ENCODE measurements at places on chromosomes 11 and 22. TPM values are rescaled to one million over a fixed set of nuclear protein-coding genes. Genes with fewer than 3 reads are reported as not detected.

Gene TTLL8
- total RNA-seq, result not detected

DNA sequence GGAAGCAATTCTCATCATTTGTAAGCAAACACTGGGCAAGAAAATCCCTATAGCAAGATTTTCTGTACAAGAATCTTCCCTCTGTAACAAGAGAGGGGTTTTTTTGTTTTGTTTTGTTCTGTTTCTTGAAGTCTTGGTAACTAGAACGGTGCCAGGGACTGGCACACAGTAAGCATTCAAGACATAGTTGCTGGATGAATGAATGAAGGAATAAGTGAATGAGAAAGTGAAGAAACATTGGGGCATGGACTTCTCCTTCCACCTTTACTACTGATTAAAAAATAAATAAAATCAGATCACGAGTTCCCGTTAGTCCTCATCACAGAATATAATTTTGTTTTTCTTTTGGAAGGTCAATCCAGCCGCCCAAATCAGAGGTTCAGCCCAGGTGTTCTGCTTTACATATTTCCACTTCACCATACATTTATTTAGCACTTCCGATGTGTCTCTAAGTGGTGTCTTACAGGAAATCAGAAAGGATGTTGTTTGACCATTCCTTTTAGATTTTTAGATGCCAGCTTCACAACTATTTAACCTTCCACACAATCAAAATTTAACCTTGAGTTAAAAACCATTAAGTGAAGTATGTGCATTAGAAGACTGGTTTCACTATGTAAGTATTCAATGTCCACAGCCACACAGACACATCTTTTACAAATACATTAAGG is 281.2 kb downstream of the CADM1 start:
- DNase-seq, result no peak

GRCh38 chr11:110026858-110027626 is 66.2 kb upstream of the ZC3H12C start:
- no peak for DNase-seq

Gene ANO1
- not detected for total RNA-seq

DNA sequence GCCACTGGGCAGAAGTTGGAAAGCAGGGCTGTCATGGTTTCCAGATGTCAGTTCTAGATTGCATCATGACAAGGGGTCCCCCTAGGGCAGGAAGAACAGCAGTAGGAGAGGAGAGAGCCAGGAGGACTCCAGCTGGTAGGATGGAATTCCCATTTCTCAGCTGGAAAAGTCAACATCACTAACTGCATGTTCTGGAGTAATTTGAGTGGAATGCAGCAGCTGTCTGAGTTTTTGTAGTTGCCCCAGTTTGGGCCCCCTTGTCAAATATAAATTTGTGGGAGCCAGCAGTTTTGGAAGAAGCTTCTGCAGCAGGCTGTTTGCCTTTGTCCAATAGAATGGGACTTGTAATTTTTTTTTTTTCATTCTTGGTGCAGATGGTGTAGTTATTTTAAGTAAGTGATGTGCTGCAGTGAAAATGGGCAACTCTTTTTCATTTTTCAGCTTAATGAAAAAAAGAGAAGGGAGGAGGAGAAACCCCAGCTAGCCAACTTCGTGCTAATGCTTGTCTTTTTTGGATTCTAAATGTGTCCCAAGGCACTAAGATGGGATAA is 86.9 kb downstream of the LDLRAD3 start:
- no peak for DNase-seq

Gene KCNC1
- not detected for total RNA-seq

DNA sequence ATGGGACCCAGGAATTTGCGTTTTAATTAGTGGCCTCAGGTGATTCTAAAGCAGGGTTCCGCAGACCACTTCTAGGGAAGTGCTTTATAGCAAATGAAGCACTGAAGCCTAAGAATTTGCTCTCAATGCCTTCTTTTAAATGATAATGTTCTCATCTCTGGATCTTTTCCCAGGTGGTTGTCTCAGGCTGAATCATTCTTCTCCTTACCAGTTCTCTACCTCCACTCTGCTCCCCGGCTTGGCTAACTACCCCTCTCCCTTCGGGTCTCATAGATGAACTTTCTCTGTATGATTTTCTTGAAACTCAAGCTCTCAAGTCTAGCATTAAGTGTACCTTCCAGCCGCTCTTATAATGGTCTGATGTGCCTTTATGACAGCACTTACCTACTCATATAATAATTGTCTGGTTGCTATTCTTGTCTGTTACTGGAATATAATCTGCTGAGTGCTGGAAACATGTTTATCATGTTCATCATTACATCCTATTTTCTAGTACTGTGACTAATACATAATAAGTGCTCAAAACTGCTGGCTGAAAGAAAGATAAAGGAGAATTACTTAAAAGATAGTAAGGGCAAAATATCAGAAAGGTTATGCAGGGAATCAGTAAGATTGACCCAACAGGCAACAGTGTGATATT is 195.9 kb upstream of the SESN3 start:
- no peak for DNase-seq

DNA sequence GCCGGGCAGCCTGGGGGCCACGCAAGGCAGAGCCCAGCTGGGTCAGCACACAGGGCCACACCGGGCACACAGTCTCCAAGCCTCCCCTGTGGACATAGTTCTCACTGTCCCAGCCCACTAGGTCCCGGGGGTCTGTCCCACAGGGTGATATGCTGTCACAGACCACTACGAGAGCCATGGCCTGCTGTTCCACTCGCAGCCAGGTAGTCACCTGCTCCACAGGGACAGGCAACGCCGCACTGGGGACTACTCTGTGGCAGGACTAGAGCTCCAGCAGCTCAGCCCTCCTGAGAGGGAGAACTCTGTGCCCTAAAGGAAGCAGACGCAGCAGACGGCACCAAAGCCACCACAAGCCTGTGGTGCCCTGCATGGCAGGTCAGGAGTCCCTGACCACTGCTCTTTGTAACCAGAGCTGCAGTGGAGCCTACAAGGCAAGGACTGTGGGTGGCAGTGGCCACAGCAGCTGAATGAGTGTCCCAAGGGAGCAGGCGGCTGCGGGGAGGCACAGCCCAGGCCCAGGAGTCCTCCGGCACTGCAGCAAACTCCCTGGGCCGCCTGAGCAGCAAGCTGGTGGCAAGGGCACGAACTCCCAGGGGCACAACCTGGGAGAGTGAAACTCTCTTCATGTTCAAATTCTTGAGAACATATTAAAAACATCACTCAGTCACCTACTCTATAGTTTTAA is 171.2 kb upstream of the GRK3 start:
- DNase-seq, result no peak

DNA sequence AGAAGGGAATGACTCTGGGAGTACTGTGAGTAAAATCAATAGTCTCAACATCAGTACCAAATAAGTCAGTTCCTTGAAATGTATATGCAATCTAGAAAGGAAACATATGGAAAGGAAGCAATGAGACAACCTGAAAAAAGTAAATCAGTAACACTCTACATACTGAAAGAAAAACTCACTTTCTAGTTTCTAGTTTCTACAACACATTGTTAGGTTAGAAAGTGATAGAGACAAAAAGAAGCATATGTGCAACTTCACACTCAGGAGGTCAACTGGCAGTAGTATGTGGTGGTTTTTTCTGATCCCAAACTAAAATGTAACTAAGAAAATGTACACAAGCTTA is 156.5 kb upstream of the SOX6 start:
- DNase-seq, result no peak

- no peak for DNase-seq
These were observed at the start of gene TAGLN for GRCh38 chr11:117199053-117199915. Gene TAGLN (plus strand): TSS chr11:117199370. CDS start chr11:117203014, 3,644 bp downstream.

DNA sequence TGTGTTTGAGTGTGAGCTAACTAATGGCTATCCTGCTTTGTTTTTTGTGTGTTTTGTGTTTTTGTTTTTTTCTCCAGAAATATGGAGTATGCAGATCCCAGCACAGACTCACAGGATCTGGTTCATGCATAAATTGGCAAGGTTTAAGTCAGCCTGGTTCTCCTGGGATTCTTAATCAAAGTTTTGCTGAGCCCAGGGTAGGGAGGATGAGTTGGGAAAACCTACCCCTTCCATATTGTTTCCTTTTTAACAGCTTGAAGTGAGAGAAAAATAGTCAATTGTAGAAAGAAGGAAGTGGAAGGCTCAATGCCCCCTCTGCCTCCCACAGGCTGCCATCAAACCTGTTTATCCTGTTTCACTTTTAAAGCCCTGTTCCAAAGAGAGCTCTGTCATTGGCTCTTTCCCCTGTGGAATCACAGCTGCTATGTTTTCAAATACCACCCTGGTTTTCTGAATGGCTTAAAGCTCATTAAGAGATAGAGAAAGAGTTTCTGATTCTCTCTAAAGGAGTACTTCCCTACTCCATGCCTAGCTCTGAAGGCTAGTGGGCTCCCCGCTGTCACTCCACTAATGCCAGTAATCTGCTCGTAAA is 23.4 kb upstream of the CADM1 start:
- DNase-seq, result no peak

Gene POLA2
- total RNA-seq, result 67.0 TPM

- DNase-seq, result no peak
These were observed 61.0 kb upstream of the THY1 start for GRCh38 chr11:119483881-119484371.

DNA sequence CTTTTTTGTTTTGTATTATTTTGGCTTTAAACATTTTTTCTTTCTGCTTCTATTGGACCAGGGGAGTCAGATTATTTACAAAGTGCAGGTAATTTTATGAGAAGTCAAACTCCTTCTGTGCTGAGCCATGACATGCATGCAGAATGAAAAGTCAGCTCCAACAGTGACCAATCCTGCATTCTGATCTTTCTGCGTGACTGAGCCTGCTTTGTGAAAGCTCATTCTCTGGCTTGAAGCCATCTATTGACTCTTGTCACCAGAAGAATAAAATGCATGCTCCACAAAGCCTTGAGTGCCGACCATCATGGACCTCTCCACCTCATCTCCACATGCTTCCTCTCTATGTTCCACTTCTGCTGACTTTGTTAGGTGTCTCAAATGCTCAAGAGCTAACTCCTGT is 50.2 kb downstream of the MIAT start:
- DNase-seq, result no peak

Gene PARVG
- 81.5 TPM for total RNA-seq

DNA sequence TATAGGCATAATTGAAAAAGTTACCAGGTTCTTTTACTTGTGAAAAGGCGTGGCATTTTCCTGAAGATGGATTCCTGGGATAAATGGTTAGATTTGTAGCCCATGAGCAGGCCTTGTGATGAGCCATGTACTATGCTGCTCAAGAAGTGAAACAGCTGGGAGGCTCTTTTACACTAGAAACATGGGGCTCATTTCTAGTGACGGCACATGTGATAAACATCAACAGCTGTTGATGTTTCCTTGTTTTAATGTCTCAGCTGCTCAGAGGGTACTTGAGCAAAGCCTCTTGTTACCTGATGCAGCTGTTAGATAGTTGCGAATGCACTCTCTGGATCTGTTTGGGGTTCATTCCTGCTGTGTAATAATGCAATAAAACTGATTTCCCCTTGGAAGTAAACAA is 396.8 kb downstream of the GUCY1A2 start:
- no peak for DNase-seq

DNA sequence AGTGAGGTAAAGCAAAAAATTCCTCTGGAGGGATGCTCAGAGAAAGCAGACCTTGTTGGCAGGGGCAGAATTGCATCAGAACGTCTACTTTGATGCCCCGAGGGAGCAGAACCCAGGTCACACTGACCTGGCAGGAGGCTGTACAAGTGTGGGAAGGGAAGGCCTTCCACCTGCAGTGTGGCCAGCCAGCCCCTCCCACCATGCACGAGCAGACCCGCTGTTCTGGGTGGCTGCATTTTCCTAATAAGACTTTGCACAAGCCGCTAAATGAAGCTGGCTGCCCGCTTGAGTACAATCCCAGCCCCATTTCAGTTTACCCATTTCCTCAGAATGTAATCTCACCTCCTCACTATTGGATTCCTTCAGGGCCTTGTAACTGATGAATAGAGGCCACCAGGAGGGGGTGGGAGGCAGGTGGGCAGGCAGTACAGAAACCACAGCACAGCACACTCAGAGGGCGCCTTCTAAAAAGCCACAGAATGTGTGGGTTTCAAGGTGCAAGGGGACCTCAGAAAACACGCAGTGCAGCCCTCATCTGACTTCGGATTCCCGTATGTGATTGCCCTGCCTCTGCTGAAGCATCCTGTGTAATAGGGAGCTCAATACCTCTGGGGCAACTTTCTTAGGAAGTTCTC is 316.6 kb downstream of the OPCML start:
- DNase-seq, result no peak

DNA sequence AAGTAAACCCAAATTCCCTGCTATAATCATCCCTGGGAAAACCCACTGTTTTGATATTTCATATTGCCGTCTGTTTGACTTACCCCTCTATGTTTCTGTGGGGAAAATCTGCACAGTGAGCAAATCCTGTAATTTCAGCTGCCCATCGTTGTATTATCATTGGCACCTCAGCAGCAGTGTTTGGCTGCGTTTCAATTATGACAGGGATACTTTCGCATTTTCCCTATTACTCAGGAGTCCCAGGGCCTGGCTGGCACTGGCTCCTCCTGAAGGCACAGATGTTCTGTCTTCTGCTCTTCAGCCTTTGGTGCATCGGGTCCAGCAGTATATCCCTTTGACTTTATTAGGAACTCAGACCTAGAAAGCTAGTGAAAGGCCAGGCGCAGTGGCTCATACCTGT is 12.2 kb upstream of the MMP12 start:
- DNase-seq, result no peak

DNA sequence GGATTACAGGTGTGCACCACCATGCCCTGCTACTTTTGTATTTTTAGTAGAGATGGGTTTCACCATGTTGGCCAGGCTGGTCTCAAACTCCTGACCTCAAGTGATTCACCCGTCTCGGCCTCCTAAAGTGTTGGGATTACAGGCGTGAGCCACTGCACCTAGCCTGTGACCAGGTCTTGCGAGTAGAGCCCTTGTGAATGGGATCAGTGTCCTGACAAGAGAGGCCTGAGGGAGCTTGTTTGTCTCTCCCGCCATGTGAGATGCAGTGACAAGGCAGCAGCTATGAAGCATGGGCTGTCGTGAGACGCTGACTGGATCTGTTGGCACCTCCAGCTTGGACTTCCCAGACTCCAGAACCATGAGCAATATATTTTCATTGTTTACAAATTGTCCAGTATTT is 69.3 kb downstream of the LRRC32 start:
- no peak for DNase-seq

Gene PANX2
- total RNA-seq, result 3.8 TPM

DNA sequence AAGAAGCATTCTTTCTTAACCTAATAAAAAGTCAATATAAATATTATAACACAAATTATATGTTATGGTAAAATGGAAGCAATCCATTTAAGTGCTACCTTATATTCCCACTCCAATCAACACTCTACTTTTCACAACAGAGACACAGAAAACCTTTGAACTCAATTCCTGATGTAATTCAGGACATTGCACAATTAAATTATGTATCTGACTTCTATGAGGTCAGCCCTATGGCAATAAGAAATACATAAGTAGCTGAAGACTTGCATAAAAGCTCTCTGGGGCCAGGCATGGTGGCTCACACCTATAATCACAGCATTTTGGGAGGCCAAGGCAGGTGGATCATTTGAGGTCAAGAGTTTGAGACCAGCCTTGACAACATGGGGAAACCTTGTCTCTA is 6.8 kb downstream of the OR4D10 start:
- no peak for DNase-seq

- DNase-seq, result no peak
These were observed 2.5 kb downstream of the MOV10L1 start for GRCh38 chr22:50092342-50092741.

Measured in activated T-cell treated with anti-CD3 and anti-CD28 coated beads, Interleukin-2, amount 50 U/mL, for 72 hours (primary cell).